NCI-H526 (cell line): ENCODE measurements at places on chromosomes 11 and 22.

- DNase-seq: peak; percentile 52
Measured at GRCh38 chr11:116835042-116835772, 2.2 kb downstream of the APOA1 start.

GRCh38 chr22:43993072-43993760, 30.9 kb upstream of the PARVB start:
- no peak for DNase-seq

- DNase-seq: no peak
Measured at GRCh38 chr22:37675930-37676735, 697 bp downstream of the LGALS1 start.

- no peak for DNase-seq
Measured at GRCh38 chr11:106276126-106276525, 198.7 kb downstream of the AASDHPPT start.

GRCh38 chr11:106072804-106073203, 4.3 kb downstream of the KBTBD3 start:
- no peak for DNase-seq

DNA sequence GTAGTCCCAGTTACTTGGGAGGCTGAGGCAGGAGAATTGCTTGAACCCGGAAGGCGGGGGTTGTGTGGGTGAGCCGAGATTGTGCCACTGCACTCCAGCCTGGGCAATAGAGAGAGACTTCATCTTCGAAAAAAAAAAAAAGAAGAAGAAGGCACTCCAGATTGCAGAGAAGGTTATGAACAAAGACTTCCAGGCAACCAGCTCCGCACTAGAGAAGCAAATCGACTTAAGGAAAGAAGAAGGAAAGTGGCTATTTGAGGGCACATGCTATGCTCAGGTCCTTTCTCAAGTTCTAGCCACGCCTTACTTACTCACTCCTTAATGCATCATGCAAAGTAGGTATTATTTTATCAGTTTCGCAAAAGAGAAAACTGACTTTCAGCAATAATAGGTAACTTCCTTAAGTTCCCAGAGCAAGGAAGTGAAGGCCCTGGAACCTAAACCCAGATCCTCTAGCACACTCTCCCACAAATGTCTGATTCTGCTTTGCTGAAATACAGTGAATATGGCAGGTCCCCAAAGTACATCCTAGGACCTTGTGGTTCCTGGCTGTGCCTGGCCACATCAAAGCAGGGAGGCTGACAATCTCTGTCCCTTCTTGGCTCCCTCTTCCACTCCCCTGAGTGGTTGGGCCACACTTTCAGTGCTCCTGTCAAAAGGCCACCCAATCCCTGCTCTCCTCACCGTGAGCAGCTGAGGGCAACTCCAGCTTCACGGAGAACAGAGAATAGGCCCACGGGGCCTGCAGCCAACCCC, 14.2 kb downstream of the CD3E start:
- DNase-seq: no peak

DNA sequence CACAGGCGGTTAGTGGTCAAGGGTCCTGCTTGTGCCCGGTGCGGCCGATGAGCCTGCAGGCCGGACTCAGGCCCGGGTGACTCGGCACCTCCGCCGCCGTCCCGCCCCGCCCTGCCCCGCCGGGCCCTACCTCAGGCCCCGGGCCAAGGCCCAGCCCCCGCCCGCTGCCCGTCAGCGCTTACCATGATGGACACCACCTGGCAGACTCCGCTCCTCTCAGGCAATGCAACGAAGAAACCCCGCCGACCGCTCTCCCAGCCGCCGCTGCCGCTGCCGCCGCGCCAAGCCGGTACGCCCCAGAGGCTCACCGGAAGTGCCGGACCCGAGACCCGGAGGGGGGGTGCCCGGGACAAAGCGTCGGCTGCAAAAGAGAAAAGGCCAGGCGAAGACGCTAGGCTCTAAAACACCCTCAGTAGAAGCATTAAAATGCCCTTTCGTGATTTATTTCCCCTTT, at the start of gene UFD1:
Gene UFD1, minus strand, starts transcription at position 293 of the 454 bp plus-strand sequence. Its CDS starts 108 bp downstream, at position 185.
- DNase-seq: peak; percentile 53

DNA sequence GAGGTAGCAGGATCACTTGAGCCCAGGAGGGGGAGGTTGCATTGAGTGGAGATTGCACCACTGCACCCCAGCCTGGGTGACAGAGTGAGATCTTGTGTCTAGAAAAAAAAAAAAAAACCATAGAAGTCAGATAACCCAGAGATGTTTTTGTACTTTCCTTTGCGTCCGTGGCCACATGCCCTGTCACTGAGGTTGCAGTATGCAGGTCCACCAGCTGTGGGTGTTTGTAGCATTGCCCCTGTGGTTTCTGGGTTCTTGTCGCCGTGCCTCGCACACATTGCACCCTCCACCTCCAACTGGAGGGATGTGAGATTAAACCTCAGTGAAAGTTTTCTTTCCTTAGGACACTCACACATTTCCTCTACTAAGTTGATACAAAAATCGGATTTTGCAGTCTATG, 70.3 kb downstream of the TNRC6B start:
- no peak for DNase-seq
